Activated CD8-positive, alpha-beta T cell treated with anti-CD3 and anti-CD28 coated beads for 36 hours (primary cell): ENCODE measurements at places on chromosomes 5 and 9.
A peak's percentile ranks its signal among the peaks of the same experiment; 100 is the strongest.

DNA sequence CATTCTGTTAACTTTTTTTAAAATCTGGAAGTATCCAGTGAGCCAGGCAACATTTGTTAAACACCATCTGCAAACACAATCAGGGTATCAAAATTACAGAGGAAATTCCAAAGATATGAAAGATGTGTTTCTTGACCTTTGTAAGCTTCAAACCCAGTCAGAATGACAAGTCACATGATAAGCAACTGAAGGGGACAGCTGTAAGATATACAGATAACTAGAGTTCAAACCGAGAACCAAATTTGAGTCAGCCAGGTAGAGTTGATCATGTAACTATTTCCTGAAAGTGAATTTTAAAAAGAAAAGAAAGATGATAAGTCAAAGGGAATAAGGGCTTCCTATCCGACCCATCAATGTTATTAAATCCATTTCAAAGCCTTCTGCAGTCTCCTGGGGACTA, 196.2 kb downstream of the DEPDC1B start:
- no peaks in the 10 kb centered on the region for H3K4me1 ChIP-seq
- no peak for DNase-seq
- no peak overlapping the region for H3K4me3 ChIP-seq
- H3K27ac ChIP-seq: no peak overlapping the region

GRCh38 chr5:146249801-146250200, 46.4 kb downstream of the RBM27 start:
- H3K4me1 ChIP-seq: peaks cover 9% of the 10 kb centered on the region
- DNase-seq: no peak
- no peak overlapping the region for H3K27ac ChIP-seq
- no peak overlapping the region for H3K4me3 ChIP-seq
- peaks cover 23% of the 10 kb centered on the region for H3K36me3 ChIP-seq

DNA sequence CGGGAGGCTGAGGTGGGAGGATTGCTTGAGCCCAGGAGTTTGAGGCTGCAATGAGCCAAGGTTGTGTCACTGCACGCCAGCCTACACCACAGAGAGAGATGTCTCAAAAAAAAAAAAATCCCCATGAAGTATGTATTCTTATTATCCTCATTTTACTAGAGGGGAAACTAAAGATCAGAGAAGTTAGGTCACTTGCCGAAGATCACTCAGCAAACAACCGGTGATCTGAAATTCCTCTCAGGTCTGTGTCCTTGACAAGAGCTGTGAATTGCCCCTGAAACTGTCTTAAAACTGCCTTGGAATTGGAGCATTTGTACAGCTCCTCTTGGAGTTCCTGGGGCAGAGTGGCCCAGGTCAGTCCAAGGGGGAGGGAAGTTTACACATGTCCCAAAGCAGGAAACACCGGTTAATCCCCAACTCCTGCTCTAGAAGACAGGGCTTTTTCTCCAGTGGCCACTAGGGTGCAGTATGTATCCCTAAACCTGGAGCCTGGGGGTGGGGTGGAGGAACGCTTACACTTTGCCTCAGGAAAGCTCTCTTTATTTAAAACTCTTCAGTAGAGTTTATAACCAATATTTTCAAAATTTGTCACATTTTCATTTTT, 27.6 kb downstream of the AQP7 start:
- H3K27ac ChIP-seq: no peak overlapping the region
- no peak overlapping the region for H3K4me3 ChIP-seq
- DNase-seq: peak; percentile 84
- H3K4me1 ChIP-seq: peaks cover 4% of the 10 kb centered on the region
- H3K27me3 ChIP-seq: no peaks in the 10 kb centered on the region

GRCh38 chr5:82425591-82425990, 147.4 kb upstream of the RPS23 start:
- H3K36me3 ChIP-seq: no peaks in the 10 kb centered on the region
- H3K4me3 ChIP-seq: no peak overlapping the region
- no peak overlapping the region for H3K27ac ChIP-seq
- peaks cover 1% of the 10 kb centered on the region for H3K27me3 ChIP-seq
- H3K4me1 ChIP-seq: no peaks in the 10 kb centered on the region

GRCh38 chr5:74148321-74148720, 492.2 kb downstream of the ENC1 start:
- peaks cover 7% of the 10 kb centered on the region for H3K27me3 ChIP-seq
- no peak for DNase-seq
- H3K27ac ChIP-seq: no peak overlapping the region
- no peaks in the 10 kb centered on the region for H3K4me1 ChIP-seq
- no peaks in the 10 kb centered on the region for H3K36me3 ChIP-seq
- no peak overlapping the region for H3K4me3 ChIP-seq

DNA sequence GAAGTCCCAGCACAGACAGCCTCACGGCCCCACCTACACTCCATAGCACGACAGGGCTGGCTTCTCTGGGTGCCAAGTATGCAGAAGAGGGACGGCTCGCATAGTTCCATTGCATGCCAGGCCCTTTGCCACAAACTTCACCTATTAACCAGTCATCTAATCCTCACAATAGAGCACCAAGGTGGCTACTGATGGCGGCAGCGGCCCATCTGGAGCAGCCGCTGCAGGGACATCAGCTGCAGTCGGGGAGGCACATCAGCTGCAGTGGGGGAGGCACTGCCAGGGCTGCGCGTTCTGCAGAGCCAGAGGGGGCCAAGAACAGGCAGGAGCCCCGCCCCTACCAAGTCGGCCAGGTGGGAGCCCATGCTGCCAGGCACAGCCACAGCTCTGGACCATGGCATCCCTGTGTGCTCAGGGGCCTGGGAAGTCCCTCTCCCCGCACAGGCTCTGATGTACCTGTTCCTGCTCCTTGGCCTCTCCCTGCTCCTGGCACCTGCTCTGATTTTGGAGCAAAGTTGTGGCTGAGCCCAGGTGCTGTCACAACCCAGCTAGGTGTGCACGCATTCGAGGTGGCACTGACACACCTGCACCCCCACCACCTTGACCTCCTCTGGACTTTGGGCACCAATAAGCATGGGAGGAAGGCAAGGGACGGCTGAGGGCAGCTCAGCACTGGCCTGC, 61.5 kb upstream of the SYNPO start:
- no peak overlapping the region for H3K27ac ChIP-seq
- no peak overlapping the region for H3K4me3 ChIP-seq
- H3K27me3 ChIP-seq: peaks cover 9% of the 10 kb centered on the region
- H3K36me3 ChIP-seq: no peaks in the 10 kb centered on the region
- no peak for DNase-seq

- no peak for DNase-seq
- H3K4me1 ChIP-seq: no peaks in the 10 kb centered on the region
- H3K36me3 ChIP-seq: no peaks in the 10 kb centered on the region
- no peaks in the 10 kb centered on the region for H3K27me3 ChIP-seq
These were observed 138.0 kb downstream of the ENC1 start for GRCh38 chr5:74502479-74502950.

DNA sequence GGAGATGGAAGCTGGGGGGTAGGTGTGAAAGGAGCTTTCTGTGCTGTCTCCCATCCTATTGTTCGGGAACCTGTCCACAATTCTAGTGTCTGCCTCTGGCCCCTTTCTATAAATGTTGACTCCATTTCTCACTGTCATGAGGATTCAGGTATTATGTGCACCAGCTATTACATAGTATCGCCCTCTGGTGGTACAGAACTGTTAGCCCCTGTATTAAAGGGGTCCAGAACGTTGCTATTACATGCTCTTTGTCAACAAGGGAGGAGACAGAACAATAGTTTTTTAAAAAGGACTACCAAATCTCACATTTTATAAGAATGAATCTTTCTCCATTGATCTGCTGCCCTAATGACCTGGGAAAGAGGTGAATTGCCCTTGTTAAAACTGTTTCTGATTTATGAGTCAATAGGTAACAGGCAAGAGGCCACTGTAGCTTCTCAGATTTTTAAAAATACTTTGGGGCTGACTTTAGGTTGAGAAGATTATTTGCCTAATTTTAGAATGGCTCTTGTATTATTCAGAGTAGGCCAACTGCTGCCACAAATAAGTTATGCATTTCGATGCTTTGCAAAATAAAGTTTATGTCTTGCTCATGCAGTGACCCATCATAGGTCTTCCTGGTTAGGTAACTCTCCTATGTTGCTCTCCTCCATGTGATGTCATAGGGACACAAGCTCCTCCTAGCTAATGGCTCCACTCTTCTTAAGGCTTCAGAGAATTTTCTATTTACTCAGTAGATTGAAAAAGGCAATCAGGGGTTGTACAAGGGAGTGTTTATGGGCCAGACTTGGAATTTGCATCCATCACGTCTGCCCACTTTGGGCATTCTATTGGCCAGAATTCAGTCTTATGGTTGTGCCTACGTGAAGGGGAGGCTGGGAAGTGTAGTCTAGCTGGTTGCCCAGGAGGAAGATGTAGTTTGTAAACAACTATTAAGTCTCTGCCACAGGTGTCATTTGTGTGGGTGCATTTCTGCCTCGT, 20.8 kb downstream of the DCANP1 start:
- H3K4me1 ChIP-seq: peaks cover 4% of the 10 kb centered on the region
- no peaks in the 10 kb centered on the region for H3K36me3 ChIP-seq
- no peak overlapping the region for H3K4me3 ChIP-seq
- peak; percentile 51 for DNase-seq
